Foreskin keratinocyte (primary cell): ENCODE measurements at places on chromosomes 16 and 17. TPM values are rescaled to one million over a fixed set of nuclear protein-coding genes. Genes with fewer than 3 reads are reported as not detected.

- DNase-seq: peak; percentile 23
Observed at GRCh38 chr17:49987681-49988441, 7.2 kb downstream of the DLX3 start.

Gene IL21R
- total RNA-seq: 0.14 and 0.18 TPM in 2 replicates

DNA sequence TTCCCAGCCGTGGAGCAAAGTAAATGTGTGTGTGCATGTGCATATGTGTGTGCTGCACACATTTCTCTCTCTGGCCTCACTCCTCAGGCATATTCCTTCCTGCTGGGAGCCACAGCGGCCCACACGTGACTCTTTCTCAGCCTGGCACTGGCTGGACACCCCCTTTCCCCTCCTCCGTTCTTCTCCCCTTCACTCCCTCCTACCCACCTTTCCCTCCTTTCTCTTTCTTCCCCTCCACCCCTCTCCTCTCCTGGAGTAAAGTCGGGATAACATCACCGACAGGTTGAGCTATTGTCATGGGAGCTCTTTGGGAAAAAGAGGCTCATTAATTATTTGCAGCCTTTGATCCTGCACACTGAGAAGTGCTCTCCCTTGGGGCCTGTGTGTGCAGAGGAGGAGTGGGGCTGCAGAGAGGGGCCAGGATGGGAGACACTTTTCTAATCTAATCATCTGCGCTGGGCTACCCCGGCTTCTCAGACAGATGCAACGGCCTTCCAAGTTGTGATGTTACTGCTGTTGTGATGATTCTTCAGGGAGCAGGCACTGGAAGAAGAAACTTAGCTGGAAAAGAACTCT, 126.3 kb upstream of the HSBP1 start:
- no peak for DNase-seq

GRCh38 chr17:78357672-78358537, 2.0 kb downstream of the SOCS3 start:
- no peak for DNase-seq
